ENCODE measurements at places on chromosomes 7 and 10.

GRCh38 chr10:114283091-114283490 lies 44.0 kb downstream of the VWA2 start:
- no peak for DNase-seq

- no peak for DNase-seq
Observed at GRCh38 chr7:132941905-132942304, 140.0 kb downstream of the CHCHD3 start.

DNA sequence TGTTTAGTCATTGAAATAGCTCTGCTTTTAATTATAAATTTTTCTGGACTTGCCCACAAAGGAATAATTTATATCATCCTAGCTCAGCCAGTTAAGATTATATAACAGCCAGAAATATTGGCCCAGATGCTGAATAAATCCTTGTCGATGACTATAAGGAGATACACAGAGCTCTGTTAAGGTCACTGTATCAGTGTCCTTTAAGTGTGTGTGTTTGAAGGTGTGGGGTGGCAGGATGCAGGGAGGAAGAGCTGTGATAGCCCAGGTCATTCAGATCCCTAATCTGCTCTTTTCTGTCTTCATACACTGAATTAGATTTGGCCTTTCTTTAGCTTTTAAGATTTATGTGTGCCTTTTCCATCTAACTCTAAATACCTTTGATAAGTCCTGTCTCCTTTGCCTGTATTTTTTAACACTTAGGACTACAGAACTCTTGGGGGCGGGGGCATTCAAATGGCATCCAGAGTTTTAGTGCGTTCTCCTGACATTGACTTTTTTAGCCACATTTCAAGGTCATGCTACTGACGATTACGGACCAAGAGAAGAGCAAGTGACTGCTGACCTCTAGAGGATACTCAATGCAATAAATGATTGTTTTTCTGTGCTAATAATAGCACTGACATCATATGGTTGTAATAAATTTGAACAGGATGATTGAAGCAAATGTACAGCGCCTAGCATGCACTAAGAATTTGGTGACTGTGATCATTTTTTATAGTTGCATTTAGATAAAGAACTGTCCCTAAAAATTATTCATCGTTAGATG lies 172.3 kb downstream of the CACNB2 start:
- peak; percentile 25 for DNase-seq

DNA sequence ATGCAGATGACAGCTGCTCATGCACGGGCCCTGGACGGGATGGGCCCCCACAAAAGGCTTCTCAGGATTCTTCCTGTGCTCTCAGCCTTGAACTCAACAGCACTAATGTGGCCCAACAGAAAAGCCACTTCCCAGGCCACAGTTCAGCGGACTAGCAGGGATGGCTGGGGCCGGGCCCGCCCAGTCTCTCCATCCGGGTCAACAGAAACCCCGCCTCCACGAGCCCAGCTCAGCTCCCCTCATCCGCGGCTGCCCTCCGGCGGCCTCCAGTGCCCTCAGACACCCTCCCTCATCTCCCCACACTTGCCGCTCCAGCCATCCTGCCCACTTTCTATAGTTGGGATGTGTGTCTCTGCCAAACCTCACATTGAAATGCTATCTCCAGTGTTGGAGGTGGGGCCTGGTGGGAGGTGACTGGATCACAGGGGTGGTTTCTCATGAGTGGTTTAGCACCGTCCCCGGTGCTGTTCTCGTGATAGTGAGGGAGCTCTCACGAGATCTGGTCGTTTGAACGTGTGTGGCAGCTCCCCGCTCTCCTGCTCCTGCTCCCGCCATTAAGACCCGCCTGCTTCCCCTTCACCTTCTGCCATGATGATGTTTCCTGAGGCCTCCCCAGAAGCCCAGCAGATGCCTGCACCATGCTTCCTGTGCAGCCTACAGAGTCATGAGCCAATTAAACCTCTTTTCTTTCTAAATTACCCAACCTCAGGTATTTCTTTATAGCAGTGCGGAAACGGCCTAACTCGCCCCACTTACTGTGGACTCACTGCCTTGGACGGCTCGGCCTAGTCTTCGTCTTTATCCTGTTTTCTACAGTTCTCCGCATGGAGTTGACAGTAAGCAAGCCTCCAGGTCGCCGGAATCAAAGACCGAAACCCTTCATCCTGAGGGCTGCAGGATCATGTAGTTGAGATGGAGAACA lies 169.9 kb upstream of the RNF32 start:
- DNase-seq: no peak

DNA sequence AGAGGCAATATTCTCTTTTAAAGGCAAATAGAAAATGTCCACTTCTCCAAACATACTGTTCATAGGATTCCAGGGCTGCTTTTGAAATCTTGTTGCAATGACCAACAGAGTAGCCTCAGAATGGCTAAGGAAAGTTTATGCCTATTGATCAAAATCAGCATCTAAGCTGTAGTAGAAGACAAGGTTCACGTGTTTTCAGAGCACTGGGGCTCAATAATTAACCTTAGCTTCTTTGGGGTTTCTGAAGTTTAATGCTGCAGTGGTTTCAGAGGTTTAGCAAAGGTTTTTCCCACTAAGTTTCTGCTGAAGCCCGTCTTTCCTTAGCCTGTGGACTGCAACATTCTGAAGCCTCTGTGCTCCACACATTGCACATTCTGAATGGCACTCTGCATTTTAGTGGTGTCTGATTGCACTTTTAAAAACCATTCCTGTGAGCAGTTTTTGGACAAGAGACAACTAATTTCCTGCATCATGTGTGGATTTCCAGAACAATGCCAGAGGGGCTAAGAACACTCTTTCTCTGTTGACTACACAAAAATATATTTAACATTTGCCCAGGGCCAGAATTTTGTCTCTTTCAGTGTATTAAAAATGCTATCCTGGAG lies 342.5 kb downstream of the PTEN start:
- DNase-seq: no peak

DNA sequence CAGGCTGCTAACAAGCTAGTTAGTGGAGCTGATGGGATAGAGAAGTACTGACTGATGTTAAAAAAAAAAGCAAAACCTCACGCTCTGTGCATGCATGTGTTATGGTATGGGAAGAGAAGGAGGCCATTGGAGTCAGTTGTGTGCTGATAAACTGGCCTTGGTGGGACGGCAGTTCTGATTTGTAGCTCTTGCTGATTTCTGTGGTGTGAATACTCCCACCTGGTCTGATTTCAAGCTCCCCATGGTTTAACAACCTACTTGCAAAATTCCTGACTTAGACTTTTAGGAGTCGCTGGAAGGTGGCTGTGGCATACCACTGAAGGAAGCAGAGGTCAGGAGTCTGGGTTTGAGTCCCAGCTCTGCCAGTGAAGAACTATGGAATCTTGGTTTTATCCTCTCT lies 15.2 kb downstream of the CAMK1D start:
- no peak for DNase-seq

- no peak for DNase-seq
Observed at GRCh38 chr7:24284699-24285506, 913 bp downstream of the NPY start.

- no peak for DNase-seq
Observed at GRCh38 chr10:124157271-124157681, 63.9 kb upstream of the CHST15 start.

- DNase-seq: no peak
Observed at GRCh38 chr10:102814873-102815661, 22.1 kb downstream of the CYP17A1 start.

DNA sequence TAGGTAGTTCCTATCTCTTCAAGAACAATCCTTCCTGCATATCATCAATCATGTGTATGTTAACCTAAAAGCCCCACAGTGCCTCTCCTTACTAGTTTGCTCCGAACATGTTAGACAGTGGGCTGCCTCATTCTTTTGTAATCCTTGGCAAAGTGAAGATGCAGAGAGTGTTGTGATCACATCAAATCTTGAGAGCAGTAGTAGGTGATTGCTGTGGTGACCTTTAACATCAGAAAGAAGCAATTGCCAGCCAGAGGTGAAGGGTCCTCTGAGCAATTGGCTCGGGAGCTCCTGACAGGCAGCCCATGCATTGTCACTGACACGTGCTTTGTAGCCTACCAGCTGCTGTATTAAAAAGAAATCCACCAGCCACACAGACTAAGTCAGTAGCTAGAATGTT lies 19.6 kb upstream of the GSTK1 start:
- no peak for DNase-seq

- no peak for DNase-seq
Observed at GRCh38 chr10:75209086-75209920, 1.3 kb upstream of the VDAC2 start.

GRCh38 chr10:77226853-77227565 lies 410.6 kb downstream of the KCNMA1 start:
- no peak for DNase-seq

GRCh38 chr7:135716677-135717238 lies 11.2 kb downstream of the SLC13A4 start:
- peak; percentile 43 for DNase-seq

DNA sequence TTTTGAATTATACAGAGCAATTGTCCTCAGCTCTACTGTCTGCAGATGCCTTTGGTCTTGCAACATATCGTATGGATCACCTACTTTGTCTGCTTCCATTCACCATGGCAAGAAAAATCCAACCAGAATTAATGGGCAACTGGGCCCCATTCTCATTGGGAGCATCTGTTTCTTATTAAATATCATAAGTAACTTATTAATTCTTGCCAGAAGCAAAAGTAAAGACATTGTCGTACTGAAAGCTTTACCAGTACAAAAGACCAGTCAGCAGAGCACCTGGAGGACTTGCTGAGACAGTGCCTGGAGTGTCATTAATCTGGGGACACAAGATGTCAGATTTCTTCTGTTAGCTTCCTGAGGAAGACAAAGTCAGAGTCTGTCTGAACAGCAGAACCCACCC lies 404.5 kb downstream of the INHBA start:
- DNase-seq: no peak

- DNase-seq: no peak
Observed at GRCh38 chr7:33868166-33868565, 37.2 kb upstream of the BMPER start.

DNA sequence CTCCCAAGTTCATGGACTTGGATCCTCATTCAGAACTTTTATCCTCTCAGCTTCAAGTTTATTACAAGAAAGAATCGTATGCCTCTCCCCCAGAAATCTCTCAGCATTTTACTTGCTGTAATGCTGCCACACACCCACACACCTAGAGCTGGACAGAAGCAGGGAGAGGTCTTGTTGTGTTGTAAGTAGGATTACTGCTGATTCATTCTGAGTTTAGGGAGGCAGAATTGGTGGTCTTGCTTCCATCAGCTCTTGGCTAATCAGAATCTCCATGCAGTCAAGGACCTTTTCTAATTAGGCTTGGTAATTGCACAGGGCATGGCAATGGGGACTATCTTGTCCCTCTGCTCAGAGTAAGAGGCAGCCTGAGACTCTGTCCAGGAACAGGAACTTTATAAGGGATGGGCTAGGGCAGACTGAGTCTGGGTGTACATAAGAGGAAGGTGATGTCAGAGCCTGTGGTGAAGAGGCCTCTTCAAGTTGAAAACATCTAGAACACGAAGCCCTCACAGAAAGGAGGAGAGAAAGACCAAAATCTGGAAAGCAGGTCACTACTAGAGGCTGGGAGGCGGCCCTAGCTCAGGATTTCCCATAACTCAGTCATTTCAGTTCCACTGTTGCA lies 7.0 kb upstream of the PTPRE start:
- no peak for DNase-seq

- no peak for DNase-seq
Observed at GRCh38 chr10:61336831-61337230, 116.3 kb downstream of the TMEM26 start.

DNA sequence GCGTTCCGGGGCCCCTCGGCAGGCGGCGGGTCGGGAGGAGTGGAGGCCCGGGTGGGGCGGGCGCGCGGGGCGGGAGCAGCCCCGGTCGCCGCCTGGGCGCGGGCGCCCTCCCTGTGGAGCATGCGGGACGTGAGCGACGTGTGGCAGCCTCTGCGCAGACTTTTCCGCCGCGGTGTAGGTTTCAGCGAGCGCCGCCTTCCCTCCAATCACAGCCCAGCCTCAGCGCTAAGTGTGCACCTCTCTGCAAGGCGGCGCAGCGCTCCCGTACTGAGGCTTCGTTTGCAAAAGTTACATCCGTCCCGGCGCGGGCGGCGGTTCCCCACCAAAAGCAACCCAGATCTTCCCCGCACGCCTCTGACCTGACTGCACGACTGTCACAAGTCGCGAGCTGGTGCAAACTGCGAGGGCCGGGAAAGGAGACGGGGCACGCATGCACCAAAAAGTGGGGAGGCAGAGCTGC lies 1.2 kb upstream of the PFKFB3 start:
- DNase-seq: peak; percentile 32

DNA sequence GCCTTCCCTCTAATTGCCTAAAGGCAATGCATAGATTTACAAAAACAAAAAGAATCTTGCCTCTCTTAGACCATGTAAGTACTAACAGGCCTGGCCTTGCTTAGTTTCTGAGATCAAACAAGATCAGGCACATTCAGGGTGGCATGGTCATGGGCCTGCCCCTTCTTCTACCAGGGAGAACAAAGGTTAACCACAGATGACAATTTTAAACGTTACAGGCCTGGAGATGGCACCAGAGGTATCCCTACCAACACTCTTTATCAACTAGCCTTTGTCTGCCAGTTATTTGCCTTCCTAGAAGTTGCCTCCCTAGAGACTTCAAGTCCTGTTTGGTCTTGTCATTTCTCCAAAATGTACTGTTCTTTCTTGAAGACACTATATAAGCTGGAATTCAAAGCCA lies 252.6 kb downstream of the DOCK4 start:
- peak; percentile 66 for DNase-seq

GRCh38 chr7:148397551-148397950 lies 193.0 kb upstream of the C7orf33 start:
- no peak for DNase-seq

DNA sequence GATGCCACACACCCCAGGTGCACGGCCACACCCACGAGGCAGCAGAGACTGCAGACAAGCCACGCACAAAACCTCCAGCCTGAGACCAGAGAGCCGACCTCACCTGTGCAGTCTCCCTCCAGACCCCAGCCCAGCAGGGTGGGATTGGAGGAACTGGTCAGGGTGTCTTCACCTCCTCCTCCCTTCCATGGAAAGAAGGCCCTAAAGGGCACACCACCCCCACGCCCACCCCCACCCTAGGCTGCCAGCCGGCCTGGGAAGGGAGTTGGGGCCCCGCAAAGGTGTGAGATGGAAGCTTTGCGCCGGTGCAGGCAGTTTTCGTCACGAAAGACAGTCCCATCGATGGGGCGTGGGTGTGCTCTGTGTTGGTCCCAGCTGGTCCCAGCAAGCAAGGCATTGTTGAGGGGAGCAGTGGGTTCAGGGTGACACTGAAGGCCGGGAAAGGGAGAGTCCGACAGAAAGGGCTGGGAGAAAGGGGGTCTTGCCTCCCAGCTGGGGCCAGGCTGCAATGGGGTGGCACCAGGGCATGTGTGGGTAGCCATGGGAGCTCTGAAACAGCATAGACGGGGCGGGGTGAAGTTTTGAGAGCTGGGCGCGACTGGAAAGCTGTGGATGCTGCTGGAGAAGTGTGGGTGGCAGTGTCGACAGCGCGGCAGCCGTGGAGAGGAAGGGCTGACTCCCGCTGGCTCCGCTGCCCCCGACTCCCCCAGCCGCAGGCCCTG lies 349.2 kb downstream of the GLRX3 start:
- DNase-seq: no peak

DNA sequence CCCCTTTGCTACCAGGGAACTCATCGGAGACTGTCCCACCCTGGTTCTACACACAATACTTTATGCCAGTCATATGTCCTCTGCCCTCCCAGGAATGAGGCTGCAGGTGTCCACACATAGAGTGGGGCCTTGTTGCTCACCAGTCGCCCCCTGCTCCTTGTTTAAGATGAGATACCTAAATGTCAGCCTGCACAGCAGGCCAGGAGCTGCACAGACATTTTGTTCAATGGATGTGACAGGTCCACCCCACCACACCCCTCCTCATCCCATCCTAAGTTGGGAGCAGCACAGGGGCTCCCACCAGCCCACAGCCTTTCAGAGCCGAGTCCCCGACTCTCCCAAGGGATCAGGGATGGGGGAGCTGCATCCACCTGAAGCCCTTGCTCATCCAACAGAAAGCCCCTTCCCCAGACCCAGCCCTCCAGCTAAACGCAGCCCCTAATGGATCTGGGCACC lies 6.2 kb upstream of the GRID1 start:
- DNase-seq: no peak

Measured in LNCaP clone FGC (cell line).